ENCODE measurements at places on chromosomes 13 and 19.
A peak's percentile ranks its signal among the peaks of the same experiment; 100 is the strongest.

- DNase-seq, result peak; percentile 82
Observed at GRCh38 chr13:66665991-66666390, 564.1 kb downstream of the PCDH9 start.

- peak; percentile 9 for DNase-seq
Observed at GRCh38 chr19:6639439-6639838, 30.5 kb downstream of the TNFSF14 start.

DNA sequence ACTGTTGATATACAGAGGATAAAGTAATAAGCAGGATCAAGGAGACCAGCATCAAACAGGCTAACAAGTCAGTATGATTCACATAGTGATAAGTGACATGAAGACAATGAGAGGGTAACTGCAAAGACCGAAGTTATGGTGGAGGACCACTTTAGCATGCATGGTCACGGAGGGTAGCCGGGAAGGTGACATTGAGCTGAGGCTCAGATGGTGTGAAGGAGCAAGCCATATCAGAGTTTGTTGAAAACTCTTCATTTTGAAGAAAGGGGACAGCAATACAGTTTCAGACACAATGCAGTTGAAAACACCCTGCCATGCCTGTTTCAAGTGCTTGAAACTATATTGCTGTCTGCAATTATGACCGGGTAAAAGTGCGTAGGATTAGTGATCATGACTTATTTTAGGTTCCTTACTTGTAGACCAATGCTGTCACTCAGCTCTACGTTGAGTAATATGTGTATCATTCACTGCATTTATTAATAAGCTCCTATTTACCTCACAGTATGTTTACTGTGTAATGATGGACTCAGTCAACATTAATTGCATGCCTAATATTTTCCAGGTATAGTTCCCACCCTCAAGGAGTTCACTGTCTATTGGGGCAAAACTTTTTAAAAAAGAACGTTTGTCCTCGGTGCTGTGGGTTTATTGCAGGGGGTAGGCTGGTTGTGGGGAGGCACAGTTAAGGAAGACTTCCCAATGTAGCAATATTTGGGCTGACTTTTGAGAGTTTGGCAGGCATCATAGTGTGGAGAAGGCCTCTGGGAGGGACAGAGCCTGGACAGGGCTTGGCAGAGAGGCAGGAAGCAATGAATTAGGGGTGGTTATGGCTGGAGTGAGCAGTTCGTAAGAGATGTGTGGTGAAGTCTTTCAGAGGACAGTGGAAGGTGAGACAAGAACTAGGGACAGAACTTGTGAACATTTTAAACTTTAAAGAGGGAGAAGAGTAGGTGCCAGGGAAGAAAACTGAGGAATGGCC lies 3.2 kb downstream of the UBAC2 start:
- no peak for DNase-seq

DNA sequence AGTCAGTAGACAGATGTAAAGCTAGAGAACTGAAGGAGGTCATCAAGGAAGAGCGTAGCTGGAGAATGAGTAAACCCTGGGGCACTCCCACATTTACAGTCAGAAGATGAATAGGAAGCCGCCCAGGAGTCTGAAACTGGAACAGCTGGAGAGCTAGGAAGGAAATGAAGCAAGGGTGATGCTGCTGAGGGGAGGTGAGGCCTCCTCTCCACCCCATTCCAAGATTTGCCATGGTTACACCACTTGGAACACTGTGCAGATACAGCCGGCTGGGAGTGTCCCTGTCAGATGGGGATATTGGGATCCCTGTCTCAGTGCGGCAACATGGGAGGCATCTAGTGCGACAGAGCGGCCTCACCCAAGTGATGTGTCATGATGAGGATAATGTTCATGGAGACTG lies 51.8 kb upstream of the GPI start:
- DNase-seq, result peak; percentile 65

GRCh38 chr19:1000095-1000494 lies at the start of gene GRIN3B:
Gene GRIN3B, plus strand, starts transcription at chr19:1000419. Its CDS starts 19 bp downstream, at chr19:1000438.
- DNase-seq, result peak; percentile 79

All from AG08395 (cell line).